ENCODE measurements at places on chromosomes 5 and 9. TPM values are rescaled to one million over a fixed set of nuclear protein-coding genes. Genes with fewer than 3 reads are reported as not detected.

Gene DMRTA1
- total RNA-seq, result not detected

Gene CDKN2B-AS1
- total RNA-seq, result 35.3 TPM

Gene F12
- 6.5 TPM for total RNA-seq

Gene EPB41L4B
- not detected for total RNA-seq

Gene ZNF608
- total RNA-seq, result 12.8 TPM

Gene SMIM33
- total RNA-seq, result not detected

Gene CORO2A
- 1.7 TPM for total RNA-seq

Gene ARSI
- not detected for total RNA-seq

Gene SOX30
- total RNA-seq, result not detected

Gene FBP1
- total RNA-seq, result not detected

Gene SPATA31E1
- total RNA-seq, result not detected

Gene PLEKHG4B
- total RNA-seq, result not detected

Gene SLC1A1
- total RNA-seq, result not detected

Gene ADGRD2
- not detected for total RNA-seq

Gene RLN2
- not detected for total RNA-seq

Gene MARCOL
- not detected for total RNA-seq

Gene ENDOG
- total RNA-seq, result 60.4 TPM

Gene ACTBL2
- not detected for total RNA-seq

Gene BRINP1
- not detected for total RNA-seq

Gene SPINK7
- not detected for total RNA-seq

Gene FGF10
- not detected for total RNA-seq

Gene ST8SIA4
- 20.4 TPM for total RNA-seq

Gene PNPLA7
- total RNA-seq, result 3.3 TPM

Gene RUSC2
- total RNA-seq, result not detected

Gene BARHL1
- not detected for total RNA-seq

Gene SLC4A9
- not detected for total RNA-seq

Gene RABEPK
- total RNA-seq, result 22.6 TPM

Gene FOXD4
- total RNA-seq, result 0.93 TPM

Gene PCDHAC2
- not detected for total RNA-seq

Gene CDC20B
- not detected for total RNA-seq

Gene APC
- 76.8 TPM for total RNA-seq

Gene KLHL9
- 21.2 TPM for total RNA-seq

Gene CAPSL
- total RNA-seq, result not detected

Gene ABO
- not detected for total RNA-seq
